Activated T-helper 1 cell treated with anti-CD3 and anti-CD28 coated beads, Interleukin-12 subunit alpha, Interleukin-12 subunit beta, Interleukin-2, Interleukin-4 antibody, amounts not matched to agents 30 ng/mL and 10 ng/mL and 1 ng/mL, durations not matched to agents 14 hours and 24 hours and 36 hours (primary cell): ENCODE measurements at places on chromosomes 16 and 17.
A peak's percentile ranks its signal among the peaks of the same experiment; 100 is the strongest.

DNA sequence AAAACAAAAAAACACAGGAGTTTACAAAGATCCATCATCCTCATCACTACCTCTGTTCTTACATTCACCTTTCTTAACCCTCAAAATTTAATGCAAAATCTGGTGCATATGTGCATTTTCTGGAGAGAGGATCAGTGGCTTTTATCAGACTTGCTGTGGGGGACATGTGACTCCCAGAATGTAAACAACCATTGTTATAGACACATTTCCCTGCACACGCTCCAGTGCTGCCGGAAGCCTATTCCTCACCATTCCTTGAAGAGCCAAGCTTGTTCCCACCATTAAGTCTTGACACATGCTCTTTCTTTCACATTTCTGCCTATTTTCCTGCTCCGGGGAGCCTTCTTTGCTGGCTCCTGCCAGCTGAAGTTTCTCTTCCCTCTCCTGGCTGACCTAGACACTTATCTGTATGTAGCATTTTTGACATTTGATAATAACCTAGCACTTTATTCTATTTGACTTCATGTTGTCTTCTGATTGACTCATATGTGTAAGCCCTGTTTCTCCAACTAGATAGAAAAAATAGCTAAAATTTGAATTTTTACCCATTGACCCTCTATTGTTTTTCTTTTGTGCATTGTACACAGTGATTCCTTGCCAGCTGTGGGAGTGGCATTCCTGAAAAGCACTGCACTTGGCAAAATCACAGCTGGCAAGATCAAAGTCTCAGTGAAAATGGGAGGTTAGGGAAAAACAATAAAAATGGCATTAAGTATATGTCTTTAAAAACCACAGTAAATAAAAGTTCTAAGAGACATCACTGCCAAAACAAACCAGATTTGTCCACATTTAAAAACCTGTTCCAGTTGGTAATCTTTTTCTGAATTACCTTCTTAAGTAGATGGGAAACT is 76.8 kb upstream of the CIBAR2 start:
- no peaks in the 10 kb centered on the region for H3K4me1 ChIP-seq
- DNase-seq, result no peak

DNA sequence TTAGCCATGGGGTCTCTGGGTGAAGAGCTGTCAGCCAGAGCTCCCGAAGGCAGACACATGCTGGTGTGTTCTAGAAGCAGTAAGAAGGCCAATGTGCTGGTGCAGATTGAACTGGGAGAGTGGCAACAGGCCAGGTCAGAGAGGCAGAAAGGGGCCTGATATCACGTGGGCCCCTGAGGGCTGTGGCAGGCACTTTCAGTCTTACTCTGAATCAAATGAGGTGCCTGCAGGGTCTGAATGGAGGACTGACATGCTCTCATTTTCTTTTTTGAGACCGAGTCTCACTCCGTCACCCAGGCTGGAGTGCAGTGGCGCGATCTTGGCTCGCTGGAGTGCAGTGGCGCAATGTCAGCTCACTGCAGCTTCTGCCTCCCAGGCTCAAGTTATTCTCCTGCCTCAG is 293.8 kb downstream of the ABCC12 start:
- H3K36me3 ChIP-seq, result no peaks in the 10 kb centered on the region
- H3K4me3 ChIP-seq, result no peak overlapping the region
- no peak overlapping the region for H3K27ac ChIP-seq
- no peaks in the 10 kb centered on the region for H3K27me3 ChIP-seq
- H3K4me1 ChIP-seq, result no peaks in the 10 kb centered on the region
- DNase-seq, result no peak

DNA sequence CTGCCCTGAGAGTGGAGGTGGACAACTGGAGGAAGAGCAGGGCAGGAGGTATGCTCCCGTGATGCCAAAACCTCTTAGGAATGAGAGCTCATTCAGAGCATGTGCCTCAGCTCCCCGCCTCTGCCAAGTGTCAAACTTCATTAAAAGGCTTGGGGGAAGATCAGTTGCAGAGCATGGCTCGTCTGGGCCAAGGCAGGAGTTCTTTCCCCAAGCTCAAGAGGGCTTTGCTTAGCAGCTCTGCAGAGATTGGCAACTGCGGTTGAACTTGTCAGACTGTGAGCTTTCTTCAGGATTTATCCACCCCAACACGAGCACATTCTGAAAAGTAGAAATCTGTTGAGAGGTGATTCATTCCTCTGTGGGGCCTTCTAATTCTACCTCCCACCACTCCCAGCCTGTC is 248.1 kb downstream of the HS3ST3A1 start:
- H3K4me3 ChIP-seq, result no peak overlapping the region
- no peaks in the 10 kb centered on the region for H3K27me3 ChIP-seq
- no peaks in the 10 kb centered on the region for H3K4me1 ChIP-seq
- no peaks in the 10 kb centered on the region for H3K36me3 ChIP-seq

- peak overlapping the region; percentile 98 for H3K4me3 ChIP-seq
- no peak for DNase-seq
- peaks cover 2% of the 10 kb centered on the region for H3K36me3 ChIP-seq
- peaks cover 35% of the 10 kb centered on the region for H3K4me1 ChIP-seq
- peaks cover 4% of the 10 kb centered on the region for H3K27me3 ChIP-seq
These were observed 961 bp downstream of the AMFR start for GRCh38 chr16:56424404-56424764.

DNA sequence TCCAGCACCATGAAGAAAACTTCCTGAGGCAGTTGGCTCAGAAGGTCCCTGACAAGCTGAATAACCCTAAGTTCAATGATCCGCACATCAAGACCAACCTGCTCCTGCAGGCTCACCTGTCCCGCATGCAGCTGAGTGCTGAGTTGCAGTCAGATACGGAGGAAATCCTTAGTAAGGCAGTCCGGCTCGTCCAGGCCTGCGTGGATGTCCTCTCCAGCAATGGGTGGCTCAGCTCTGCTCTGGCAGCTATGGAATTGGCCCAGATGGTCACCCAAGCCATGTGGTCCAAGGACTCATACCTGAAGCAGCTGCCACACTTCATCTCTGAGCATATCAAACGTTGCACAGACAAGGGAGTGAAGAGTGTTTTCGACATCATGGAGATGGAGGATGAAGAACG is 88.4 kb upstream of the SMURF2 start:
- DNase-seq, result no peak
- no peaks in the 10 kb centered on the region for H3K27me3 ChIP-seq
- peaks cover 27% of the 10 kb centered on the region for H3K36me3 ChIP-seq
